ENCODE measurements at places on chromosomes 5 and 9.

DNA sequence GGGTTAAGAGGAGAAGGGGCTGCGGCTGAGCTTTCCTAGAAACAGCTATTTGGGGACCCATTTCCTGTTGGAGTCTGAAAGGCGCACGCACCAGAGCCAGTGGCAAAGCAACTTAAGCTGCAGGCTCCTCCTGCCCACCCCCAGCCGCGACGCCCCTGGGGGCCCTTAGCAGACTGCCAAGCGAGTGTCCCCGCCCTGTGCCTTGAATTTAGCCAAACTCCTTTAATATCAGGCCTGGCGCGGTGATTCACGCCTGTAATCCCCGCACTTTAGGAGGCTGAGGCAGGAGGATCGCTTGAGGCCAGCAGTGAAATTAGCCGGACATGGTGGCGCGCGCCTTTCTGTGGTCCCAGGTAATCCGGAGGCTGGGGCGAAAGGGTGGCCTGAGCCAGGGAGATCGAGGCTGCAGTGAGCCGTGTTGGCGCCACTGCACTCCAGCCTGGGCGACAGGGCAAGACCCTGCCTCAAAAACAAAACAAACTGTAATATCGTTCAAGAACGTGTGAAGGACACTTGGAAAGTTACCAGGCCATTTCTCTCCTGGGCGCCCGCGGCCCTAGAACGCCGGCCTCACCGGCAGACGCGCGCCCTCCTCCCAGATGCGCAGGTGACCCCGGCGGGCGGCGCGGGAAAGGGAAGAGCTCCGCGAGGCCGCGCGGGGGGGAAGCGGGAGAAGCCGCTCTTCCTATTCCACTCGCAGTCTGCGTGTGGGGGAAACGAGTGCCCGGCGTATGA lies 1.0 kb upstream of the F2R start:
- no peak for DNase-seq

GRCh38 chr9:114287001-114287762 lies 35.7 kb upstream of the ORM1 start:
- peak; percentile 20 for DNase-seq

- DNase-seq, result peak; percentile 91
These were observed 25.7 kb downstream of the DPYSL3 start for GRCh38 chr5:147483961-147484707.

DNA sequence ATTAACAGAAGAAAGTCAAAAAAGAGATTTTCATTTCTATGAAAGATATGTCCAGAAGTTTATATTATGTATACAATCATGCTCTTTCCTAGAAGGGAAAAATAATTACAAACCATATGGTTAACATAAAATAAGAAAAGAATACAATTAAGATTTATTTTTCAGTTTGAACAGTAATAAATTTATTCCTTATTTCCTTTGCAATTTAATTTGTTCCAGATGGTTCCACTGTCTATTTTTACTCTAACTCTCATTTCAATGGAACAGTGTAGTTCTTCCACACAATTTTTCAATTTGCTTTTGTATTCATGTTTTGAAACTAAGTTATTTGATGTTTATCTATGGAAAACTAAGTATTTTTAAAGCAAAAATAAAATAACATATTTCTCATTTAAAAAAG lies 1026.3 kb downstream of the TAF11L14 start:
- no peak for DNase-seq

- no peak for DNase-seq
These were observed 103.5 kb downstream of the RNF180 start for GRCh38 chr5:64269164-64269563.

- no peak for DNase-seq
These were observed 10.1 kb upstream of the IGFBPL1 start for GRCh38 chr9:38434365-38434764.
